ENCODE measurements at places on chromosomes 16 and 17.

DNA sequence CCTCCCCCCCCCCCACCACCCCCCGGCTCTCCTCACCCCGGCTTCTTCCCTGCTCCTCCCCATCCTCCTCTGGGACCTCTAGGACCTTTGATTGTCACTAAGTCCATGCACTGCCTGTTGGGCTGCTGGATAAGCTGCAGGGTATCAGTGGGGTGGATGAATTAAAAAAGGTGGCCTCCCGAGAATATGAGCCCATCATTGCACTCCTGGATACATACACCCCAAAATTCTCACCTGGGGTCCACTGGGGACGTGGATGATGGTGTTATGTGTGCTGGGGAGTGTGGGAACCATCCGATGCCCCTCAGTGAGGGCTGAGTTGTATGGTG lies 88.8 kb downstream of the IRF8 start:
- DNase-seq = no peak

DNA sequence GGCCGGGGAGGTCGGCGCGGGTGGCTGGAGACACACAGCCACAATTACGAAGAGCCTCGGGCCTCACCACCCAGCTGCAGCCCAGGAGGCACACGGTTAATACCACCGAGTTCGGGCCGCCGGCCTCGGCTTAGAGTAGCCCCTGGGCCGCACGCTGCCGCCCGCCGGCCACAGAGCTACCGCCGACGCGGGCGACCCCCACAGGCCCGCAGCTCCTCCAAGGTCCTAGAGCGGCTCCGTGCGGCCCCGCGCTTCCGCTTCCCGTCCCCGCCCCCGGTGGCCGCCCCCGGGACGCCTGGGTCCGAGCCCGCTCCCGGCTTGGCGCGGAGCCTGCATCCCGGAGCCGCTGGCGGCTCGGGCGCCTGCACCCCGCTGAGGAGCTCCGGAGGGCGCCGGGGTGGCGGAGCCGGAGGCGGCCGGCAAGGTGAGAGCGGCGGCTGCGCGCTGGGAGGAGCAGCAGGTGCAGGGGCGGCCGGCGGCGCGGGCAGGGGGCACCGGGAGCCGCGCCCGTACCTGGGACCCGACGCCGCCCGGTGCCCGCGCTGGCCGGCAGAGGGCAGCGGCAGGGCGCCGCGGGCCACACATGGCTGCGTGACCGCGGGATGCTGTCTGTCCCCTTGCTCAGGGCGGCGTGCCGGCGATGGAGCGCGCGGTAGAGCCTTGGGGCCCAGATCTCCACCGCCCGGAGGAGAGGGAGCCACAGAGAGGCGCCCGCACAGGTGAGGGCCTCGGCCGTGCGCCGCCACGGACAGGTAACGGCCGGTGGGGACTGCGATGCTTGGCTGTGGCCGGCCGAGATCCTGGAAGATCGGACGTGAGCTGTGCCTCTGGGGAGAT lies at the start of gene ZNF48:
Gene ZNF48 (plus strand): TSS at position 266 of the 837 bp plus-strand sequence. CDS start 375 bp downstream, at position 641.
- peak; percentile 64 for DNase-seq

GRCh38 chr16:55569025-55569424 lies 2.5 kb downstream of the CAPNS2 start:
- DNase-seq = no peak

- no peak for DNase-seq
These were observed 17.1 kb downstream of the ZNHIT3 start for GRCh38 chr17:36503456-36504155.

- DNase-seq = no peak
These were observed 49.2 kb downstream of the ZNRF1 start for GRCh38 chr16:75048054-75048453.

Data from CD4-positive, alpha-beta T cell treated with Interleukin-4 for 4 hours (primary cell).